ENCODE measurements at places on chromosomes 11 and 22. TPM values are rescaled to one million over a fixed set of nuclear protein-coding genes. Genes with fewer than 3 reads are reported as not detected.
A peak's percentile ranks its signal among the peaks of the same experiment; 100 is the strongest.

GRCh38 chr11:129639300-129639699 is 176.3 kb upstream of the TMEM45B start:
- no peak for DNase-seq

DNA sequence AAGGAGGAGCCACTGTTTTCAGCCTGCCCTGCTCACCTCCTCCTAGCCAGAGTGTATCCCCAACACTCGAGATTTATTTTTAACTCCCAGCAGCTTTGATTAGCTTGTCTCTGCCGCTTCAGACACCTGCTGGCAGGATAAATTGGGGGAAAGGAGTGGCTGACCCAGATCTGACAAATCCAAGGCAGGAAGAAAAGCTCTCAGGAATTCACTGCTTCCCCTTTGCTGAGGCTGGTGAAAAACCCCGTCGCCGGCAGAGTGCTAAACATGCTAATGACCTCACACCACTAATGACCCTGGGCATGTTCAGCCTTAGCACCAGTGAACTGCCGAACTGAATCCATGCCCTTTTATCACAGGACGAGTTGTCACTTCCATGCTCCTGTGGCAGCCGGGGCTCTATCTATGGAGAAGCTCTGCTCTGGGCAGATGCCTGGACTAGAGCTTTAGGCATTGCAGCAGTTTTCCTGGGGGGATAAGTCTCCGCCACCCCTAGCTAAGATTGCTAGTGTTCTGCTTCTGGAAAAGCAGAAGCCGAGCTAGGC is 52.2 kb downstream of the FEZ1 start:
- no peak for DNase-seq

- DNase-seq, result no peak
These were observed 4.9 kb upstream of the SPECC1L start for GRCh38 chr22:24265734-24266133.

The ZP1 gene
- total RNA-seq, result 0.41 TPM

The MCHR1 gene
- not detected for total RNA-seq

The LRRC4C gene
- total RNA-seq, result not detected

GRCh38 chr11:79227767-79228755 is 212.8 kb downstream of the TENM4 start:
- DNase-seq, result no peak

DNA sequence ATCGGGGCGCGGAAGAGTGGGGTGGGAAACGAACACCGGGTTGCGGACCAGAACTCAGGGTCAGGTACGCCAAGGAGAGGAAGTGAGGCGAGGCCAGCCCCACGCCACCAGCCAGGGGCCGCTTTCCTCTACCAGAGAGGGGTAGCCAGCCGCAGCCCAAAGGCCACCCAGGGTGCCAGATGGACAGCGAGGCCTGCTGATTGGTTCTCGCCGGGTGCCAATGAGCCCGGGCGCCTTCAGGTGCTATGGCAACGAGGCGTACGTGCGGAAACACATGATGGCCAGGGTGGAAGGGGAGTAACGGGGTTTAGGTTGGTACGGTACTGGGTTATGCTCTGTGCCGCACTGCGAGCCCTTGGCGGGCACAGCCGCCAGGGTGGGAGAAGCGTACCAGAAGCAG is 128.9 kb downstream of the SERGEF start:
- no peak for DNase-seq

The LDHAL6A gene
- total RNA-seq, result not detected

DNA sequence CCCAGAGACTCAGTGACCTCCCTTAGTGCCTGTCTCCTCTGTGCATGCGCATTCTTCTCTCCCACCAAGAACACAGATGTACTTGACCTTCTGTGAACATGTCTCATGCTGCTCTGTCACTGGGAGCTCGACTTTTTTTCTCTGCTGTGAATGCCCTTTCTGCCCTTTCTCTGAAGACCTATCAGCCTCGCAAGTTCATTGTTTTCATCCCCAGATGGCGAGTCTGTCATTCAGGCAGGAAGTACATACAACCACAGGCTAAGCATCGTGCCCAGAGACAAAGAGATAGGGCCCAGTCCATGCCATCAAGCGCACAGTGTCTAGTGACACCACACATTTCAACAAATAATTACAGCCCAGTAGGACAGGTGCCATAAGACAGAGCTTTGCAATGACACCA is 50.4 kb upstream of the RAB1B start:
- DNase-seq, result no peak

GRCh38 chr11:35427071-35427470 is 7.7 kb upstream of the SLC1A2 start:
- no peak for DNase-seq

GRCh38 chr11:73875380-73875779 is 1.3 kb downstream of the COA4 start:
- DNase-seq, result no peak

GRCh38 chr22:31288496-31289240 is 3.6 kb downstream of the PIK3IP1 start:
- no peak for DNase-seq

- no peak for DNase-seq
These were observed 292.8 kb downstream of the NXPE2 start for GRCh38 chr11:114970927-114971645.

- no peak for DNase-seq
These were observed 26.1 kb upstream of the APLP2 start for GRCh38 chr11:130043575-130043974.

GRCh38 chr11:4393858-4394223 is 339 bp upstream of the TRIM21 start:
- no peak for DNase-seq

The MUC6 gene
- not detected for total RNA-seq

DNA sequence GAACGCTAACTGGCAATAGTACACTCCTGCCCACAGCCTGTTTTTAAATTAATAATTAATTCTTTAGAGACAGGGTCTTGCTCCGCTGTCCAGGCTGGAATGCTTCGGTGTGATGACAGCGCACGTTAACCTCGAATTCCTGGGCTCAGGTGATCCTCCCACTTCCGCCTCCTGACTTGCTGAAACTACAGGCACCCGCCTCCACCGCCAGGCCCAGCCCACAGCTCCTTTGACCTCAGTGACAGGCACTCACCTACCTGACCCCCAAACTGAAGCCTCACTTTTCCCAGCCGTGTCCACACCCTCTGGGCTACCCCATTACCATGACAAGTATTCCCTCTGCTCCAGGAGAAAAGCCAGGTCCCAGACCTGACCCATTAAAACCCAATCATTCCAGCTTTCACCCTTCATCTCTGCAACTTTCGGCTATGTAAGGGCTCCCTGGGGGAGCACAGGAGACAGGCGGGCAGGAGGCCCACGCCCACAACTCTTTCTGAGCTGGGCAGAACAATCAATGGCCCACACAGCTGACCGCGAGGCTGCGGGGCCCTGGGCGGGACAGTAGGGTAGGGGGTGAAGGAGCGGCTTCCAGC is 730 bp downstream of the LMNTD2 start:
- peak; percentile 83 for DNase-seq
